Activated CD8-positive, alpha-beta memory T cell treated with anti-CD3 and anti-CD28 coated beads for 4 hours (primary cell): ENCODE measurements at places on chromosomes 5 and 9.

DNA sequence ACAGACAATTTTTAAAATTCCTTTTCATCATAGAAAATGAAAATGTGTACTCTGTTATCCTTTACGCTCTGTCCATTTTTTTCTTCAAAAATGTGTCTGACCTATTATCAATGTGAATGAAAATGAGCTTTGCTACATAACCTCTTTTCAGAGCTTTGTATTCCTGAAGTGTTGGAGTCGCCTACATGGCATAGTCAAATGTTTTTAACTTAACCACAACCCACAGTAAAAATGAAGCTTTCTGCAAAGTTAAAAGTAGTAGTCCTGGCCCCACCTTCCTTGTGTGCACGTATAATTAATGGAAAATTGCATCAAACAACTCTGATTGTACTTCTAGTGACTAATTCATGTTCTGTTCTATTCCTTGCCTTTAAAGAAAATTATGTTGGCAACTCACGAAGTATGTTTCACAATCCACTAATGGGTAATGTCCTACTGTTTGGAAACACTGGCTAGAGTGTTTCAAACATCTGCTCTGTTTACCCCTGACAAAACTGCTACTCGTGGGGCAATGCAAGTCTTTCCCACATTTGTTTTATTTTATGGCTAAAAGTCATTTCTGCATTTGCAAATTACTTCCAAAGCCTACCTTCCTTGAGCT lies 18.6 kb upstream of the PSAT1 start:
- DNase-seq, result no peak

- DNase-seq, result no peak
Observed at GRCh38 chr5:167822241-167822640, 469.2 kb upstream of the WWC1 start.

DNA sequence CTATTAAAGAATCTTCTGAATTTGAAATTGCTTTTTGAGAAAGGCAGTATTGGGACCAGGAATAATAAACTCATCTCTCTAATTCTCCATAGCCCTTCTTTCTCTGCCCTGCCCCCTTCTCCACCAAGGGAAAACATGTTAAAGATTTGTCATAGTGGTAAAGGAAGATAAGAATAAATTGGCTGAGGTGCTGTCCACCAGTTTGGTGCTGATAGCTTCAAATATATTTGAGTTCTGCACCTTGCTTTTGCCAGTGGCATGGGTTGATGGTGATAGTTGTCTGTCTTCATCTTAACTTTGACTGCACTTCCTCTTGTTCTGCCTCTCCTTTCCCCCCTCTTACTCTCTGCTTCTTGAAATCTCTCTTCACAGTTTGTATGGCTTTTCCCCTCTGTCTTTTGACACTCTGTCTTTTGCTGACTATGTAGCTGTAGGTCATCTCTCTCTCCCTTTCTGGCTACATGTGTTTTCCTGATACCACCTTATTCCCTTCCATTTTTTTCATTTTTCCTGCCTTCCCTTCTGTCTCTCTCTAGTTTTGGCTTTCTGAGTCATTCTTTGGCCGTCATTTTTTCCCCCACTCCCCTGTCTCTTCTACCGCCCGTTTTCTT lies 56.6 kb downstream of the NDUFS4 start:
- DNase-seq, result no peak

DNA sequence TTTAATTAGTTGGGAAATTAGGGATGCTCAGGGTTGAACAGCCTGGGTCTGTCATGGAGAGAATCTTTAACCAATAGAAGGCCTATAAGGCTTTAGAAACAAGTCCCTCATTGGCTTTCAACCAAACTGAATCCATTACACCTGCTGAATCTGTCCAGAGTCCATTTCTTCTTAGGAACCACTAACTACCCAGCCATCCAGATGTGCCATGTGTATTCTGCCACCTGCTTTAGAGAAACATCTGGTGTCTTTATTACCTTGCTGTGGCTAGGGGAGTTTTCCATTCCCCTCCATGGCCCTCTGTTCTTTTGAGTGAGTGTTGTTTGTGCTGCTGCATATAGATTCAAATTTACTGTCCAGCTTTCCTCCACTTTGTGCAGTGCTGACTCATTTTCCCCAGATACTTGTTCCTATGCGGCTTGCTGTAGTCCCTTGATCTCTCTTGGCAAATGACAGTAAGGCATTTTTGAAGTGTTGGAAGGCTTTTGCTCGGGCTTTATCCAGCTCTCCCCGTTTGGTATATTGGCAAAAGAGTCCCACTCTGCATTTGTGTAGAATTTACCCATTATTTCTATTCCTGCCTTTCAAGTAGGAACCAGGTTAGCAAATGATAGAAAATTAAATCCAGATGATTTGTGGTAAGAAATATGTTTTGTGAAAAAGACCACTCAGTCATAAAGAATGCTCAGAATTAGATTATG lies 54.6 kb downstream of the NLN start:
- no peak for DNase-seq

GRCh38 chr5:154095904-154096303 lies 57.1 kb downstream of the MFAP3 start:
- no peak for DNase-seq

GRCh38 chr9:72038408-72038807 lies 22.0 kb downstream of the C9orf57 start:
- no peak for DNase-seq

- no peak for DNase-seq
Observed at GRCh38 chr9:110807956-110808598, 139.5 kb downstream of the MUSK start.

DNA sequence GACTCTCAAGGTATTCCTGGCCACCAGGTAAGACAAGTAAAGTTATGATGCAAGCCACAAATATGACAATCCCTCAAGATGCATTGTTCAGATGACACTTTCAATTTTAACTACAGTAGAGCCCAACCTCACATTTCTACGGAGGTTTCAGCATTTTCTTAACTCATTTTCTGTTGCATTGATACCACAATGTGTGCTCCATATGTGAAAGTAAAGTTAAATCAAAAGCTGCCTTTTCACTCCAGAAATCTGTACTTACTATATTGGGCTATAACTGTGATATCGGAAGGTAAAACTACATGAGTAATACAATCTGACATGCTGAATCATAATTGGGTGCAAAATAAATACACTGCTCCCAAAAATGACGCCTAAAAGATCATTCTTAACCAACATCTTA lies 333.6 kb upstream of the MEF2C start:
- DNase-seq, result no peak

DNA sequence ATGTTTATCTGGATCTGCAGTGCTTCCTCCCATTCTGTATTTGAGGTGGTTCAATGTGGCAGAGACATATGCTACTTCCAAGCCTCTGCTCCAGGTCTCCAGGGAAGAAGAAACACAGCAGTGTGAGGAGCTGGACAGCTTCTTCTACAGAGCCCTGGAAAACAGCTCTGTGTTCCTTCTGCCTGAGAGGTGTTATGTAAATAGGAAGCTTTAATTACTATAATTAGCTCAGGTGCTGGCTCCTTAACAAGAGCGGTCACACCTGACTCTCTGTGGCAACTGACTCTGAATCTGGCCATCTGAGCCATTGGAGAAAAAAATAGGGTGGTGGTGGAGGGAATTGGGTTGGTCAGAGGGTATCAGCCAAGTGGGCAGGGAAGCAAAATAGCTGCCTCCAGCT lies 332.4 kb upstream of the BRINP1 start:
- DNase-seq, result no peak

- DNase-seq, result no peak
Observed at GRCh38 chr5:5721881-5722280, 299.4 kb downstream of the ICE1 start.

GRCh38 chr9:116572095-116572748 lies 114.9 kb upstream of the TRIM32 start:
- DNase-seq, result no peak

- no peak for DNase-seq
Observed at GRCh38 chr5:102218159-102218558, 77.9 kb downstream of the SLCO4C1 start.

DNA sequence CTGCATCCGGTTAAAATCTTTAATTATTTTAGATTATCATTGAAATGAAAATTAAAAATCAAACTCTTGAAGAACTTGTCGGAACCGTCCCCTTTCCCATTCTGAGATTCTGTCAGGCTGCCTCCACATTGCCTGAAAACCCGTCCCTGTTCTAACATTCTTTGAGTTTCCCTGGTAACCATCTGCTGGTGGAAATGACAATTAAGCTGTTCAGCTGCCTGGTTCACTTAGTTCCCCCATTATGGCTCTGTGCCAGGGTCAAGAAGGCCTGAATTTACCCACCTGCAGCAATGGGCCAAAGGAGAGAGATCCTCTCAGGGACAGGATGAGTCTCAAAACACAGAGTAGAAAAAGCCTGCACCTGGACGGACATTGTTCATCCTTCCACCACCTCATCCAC lies 11.8 kb upstream of the TCOF1 start:
- DNase-seq, result no peak

GRCh38 chr5:24080046-24080445 lies 564.7 kb downstream of the CDH10 start:
- no peak for DNase-seq

- DNase-seq, result no peak
Observed at GRCh38 chr9:91102269-91102668, 259.4 kb downstream of the AUH start.

DNA sequence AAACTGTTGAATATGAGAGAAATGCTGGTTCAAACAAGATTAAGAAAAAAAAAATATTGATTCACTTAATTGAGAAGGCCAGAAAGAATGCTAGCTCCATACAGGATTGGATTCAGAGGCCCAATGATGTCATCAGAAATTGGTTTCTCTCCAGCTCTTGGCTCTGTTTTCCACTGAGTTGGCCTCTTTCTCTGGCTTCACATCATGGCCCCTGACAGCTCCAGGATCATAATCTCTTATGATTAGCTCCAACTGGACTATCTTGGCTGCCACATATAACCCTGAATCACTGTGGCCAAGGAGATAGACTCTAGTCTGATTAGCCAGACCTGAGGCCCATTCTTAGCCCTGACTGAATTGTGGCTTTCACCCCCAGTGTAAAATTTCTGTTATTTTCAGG lies 244.7 kb upstream of the GRAMD2B start:
- DNase-seq, result no peak

DNA sequence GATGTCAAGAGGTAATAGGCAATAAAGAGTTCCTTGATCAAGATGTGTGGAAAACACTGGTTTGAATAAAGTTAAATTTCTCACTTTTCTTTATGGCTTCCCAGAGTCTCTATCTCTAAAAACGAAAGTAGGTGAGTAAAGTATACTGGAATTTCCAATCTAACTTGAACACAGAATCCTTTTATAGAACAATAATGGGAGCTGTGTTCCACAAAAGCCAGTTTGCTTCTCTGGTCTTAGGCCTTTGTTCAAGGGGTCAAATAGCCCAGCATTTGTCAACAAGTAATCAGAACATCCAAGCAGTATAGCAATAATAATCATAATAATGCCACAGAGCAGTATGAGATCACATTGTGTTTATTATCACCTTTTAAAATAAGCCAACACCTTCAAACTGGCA lies 20.2 kb downstream of the ATP10B start:
- DNase-seq, result no peak

GRCh38 chr9:109242014-109242413 lies 75.0 kb upstream of the FRRS1L start:
- DNase-seq, result no peak

- DNase-seq, result no peak
Observed at GRCh38 chr5:165497707-165498106, 1992.3 kb downstream of the MAT2B start.

DNA sequence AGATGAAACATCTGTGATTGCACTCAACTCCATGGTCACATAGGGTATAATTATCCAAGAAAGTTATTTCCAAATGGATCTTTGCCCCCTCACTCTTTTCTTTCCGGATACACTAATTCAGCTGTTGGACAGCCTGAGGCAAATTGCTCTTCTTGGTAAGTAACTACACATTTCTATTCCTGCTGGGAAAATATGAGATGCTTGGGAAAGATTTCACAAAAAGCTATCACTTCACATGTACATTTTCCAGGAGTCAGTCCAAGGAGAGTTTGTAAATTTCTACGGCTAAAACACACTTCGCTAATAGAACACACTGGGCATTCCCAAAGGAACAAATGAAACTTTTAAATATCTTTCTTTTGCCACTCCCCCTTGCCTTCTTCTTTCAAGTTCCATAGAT lies 123.0 kb upstream of the GRIA1 start:
- DNase-seq, result no peak

DNA sequence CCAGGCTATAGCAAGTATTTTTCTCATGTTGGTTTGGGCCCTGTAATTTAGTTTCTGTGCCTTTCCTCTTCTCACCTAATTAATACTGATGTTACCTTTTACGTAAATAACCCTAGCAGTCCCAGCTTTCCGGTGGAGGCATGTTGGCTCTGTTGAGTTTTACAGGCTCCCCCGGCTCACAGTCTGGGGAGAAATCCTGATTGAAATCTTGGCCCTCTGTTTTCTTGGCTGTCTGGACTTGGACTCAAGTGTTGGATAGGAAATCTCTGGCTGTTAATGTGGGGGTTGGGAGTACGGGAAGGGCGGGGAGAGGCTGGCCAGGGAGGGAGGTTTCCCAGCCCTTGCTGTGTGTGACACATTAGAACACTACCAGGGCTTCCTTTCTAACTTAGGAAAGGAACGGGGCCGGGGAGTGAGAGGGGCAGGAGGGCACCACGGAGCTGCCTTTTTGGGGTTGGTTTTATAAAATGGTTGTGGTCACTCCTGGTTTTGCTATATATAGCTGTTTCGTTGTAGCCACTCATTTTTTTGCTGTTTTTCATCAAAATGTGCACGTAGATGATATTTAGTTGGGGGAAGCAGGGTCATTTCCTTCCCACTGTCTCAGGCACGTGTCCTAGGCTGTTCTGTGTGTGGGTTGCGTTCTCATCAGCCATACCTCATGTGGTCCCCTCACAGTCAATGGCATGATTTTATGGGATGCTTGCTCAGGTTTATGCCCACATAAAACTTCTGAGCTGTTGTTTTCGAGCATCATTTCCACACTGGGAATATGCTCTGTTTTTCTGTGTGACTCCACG lies 11.0 kb downstream of the TRIO start:
- no peak for DNase-seq

GRCh38 chr5:21889581-21889980 lies 963.6 kb downstream of the CDH12 start:
- no peak for DNase-seq

DNA sequence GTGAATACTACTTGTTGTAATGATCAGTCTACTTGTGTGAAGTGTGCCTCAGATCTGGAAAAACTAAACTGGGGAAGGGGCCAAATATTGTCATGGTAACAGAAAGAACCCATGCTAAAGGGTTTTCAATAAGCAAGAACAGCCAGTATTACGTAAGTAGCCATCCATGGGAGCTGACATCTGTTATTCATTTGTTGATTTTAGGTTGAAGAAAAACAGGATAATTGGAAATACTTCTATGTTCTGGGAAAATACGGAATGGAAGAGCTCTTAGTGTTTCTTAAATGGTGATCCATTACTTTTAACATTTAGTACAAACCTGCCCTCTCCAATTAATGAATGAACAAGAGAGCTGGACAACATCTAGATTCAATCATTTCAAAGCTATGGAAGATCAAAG lies 485.8 kb downstream of the NTRK2 start:
- no peak for DNase-seq

- DNase-seq, result no peak
Observed at GRCh38 chr9:106478312-106478711, 384.7 kb upstream of the ZNF462 start.

GRCh38 chr9:136093995-136094881 lies 851 bp downstream of the NACC2 start:
- DNase-seq, result peak; percentile 34
